ENCODE measurements at places on chromosomes 5 and 9.

GRCh38 chr9:124790801-124791505 is 14.0 kb downstream of the OLFML2A start:
- no peak for DNase-seq

DNA sequence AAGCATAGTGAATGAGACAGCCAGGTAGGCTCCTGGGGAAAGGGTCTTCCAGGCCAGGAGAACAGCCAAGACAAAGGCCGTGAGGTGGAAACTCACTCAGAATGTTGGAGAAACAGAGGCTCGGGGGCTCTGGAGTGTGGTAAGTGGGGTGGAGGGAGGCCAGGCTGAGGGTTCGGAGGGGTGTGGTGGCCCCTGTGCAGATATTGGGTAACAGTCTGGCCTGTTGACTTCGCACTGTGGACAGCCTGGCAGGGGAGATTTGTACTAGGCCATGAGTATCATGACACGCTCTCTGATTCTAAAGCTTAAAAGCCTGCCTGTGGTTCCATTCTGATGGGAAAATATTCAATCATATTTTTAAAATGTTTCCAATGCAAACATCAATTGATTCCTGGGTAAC is 239.3 kb downstream of the GADD45G start:
- no peak for DNase-seq

GRCh38 chr5:142572006-142572405 is 113.9 kb downstream of the FGF1 start:
- DNase-seq, result peak; percentile 35

DNA sequence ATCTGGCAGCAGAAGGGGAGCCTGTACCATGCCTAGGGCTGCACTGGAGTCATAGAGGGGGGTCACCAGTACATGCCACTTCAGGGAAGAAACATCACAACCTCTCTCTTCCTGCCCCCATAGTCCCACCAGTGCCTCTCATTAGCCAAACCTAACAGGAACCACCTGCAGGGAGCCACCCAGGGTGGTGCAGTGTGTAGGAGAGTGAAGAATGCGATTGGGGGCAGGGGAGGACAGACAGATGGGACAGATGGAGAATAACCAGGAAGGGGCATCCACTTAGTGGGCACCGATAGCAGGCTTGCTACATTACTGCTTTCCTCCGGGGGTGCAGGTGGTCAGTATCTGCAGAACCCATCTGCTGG is 19.2 kb downstream of the DAPK1 start:
- DNase-seq, result peak; percentile 35

GRCh38 chr5:107223066-107223465 is 447.7 kb downstream of the EFNA5 start:
- no peak for DNase-seq

DNA sequence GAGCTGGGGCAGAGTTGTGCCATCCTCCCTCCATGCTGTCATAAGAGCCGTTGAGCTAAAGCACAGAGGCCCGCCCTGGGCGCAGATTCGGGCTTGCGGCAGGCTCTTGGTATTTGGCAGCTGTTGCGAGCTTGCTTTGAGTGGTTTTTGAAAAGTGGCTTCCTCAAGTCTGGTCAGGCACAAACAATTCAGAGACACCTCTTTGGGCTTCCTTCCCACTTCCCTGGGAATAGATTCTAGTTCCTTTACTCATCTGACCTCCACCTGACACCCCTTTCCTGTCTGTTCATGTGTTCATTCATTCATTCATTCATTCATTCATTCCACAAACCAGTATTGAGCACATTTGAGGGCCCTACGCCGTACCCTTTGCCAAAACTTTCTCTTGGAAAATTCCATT is 27.4 kb downstream of the NCS1 start:
- no peak for DNase-seq

GRCh38 chr5:168086746-168087145 is 204.7 kb upstream of the WWC1 start:
- DNase-seq, result no peak

GRCh38 chr5:53779541-53779981 is 219.1 kb downstream of the NDUFS4 start:
- DNase-seq, result no peak

GRCh38 chr5:760363-761058 is 24.0 kb downstream of the ZDHHC11B start:
- no peak for DNase-seq

- peak; percentile 26 for DNase-seq
Observed at GRCh38 chr9:76049341-76049740, 158.9 kb downstream of the PCSK5 start.

GRCh38 chr9:4566806-4567205 is 76.5 kb downstream of the SLC1A1 start:
- DNase-seq, result no peak

DNA sequence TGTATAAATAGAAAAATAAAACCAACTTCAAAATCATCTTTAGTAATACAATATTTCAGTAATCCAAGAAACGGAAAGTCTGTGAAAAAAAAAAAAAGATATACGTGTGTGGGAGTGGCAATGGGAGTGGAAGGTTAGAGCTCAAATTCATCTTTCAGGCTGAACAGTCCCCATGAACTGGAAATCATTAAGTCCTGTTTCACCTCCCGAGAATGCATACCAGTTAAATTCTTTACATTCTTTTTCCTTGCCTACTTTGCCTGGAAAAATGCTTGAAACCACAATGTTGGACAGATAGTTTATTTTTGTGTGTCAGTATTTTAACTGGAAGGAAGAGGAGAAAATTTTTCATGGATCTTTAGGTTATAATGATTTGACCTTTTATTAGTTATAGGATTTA is 166.8 kb downstream of the MUSK start:
- no peak for DNase-seq
